ENCODE measurements at places on chromosomes 7 and 10. TPM values are rescaled to one million over a fixed set of nuclear protein-coding genes. Genes with fewer than 3 reads are reported as not detected.

TAS2R41 gene
- total RNA-seq = not detected

FAM221A gene
- total RNA-seq = 11.1 TPM

SPDYE2 gene
- not detected for total RNA-seq

RARRES2 gene
- 68.7 TPM for total RNA-seq

FKBP6 gene
- not detected for total RNA-seq

PITX3 gene
- 3.7 TPM for total RNA-seq

CALCR gene
- 1.8 TPM for total RNA-seq

HOXA5 gene
- total RNA-seq = 42.4 TPM

CALY gene
- not detected for total RNA-seq

TAX1BP1 gene
- 87.3 TPM for total RNA-seq

RASA4B gene
- total RNA-seq = 18.7 TPM

SFTPD gene
- total RNA-seq = 0.53 TPM

SLC26A5 gene
- not detected for total RNA-seq

VIPR2 gene
- 11.3 TPM for total RNA-seq

NUTM2E gene
- total RNA-seq = 0.76 TPM

TMEM176A gene
- 71.8 TPM for total RNA-seq

GALNT17 gene
- 10.8 TPM for total RNA-seq

ENKUR gene
- total RNA-seq = 1.3 TPM

ADAMTS14 gene
- 4.0 TPM for total RNA-seq

CCDC7 gene
- 20.4 TPM for total RNA-seq

SLC13A4 gene
- total RNA-seq = not detected

NEBL gene
- 62.6 TPM for total RNA-seq

ADAM22 gene
- 18.6 TPM for total RNA-seq

DRGX gene
- total RNA-seq = not detected

VAX1 gene
- total RNA-seq = not detected

GHRHR gene
- total RNA-seq = not detected

ZNF518A gene
- total RNA-seq = 39.8 TPM

CYP3A7 gene
- total RNA-seq = 0.35 TPM

GLI3 gene
- total RNA-seq = 17.5 TPM
